ENCODE measurements at places on chromosomes 4 and X.

DNA sequence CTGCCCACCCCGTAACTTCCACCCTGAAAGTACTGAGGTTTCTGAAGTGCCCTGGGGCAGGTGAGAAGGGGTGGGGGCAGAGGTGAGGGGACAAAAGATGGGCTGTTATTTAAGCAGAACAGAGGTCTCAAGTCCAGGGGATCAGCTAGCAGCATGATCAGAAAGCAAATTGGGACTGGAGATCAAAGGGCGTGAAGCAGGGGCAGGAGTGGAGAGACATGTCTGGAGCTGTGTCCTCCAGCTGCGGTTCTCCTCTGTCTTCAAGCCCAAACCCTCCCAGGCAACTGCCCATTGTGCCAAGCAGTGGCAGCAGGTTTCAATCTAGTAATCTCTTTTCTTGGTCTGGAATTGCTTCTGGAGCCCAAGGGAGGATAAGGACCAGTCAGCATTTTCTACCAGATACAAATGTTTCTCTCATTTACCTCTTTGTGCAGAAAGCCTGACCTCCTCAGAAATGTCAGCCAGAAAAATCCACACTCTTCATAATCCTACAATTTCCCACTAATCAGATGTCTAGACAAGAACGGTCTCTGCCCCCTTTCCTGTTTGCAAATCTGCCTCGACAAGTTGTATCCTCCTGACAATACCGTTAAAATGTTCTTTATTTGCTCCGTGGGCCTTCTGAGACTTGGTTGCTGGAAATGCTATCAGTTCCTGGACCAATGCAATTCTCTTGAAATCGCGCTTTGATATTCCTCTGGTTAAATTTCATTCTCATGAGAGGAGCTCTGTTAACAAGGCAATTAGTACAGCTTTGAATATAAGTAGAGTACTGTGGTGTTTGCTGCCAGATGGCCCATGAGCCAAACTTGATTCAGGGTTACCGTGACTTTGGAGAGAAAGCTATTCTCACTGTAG is 23.2 kb upstream of the RASL11B start:
- DNase-seq, result no peak

GRCh38 chr4:129167640-129168260 is 71.8 kb downstream of the C4orf33 start:
- DNase-seq, result no peak

GRCh38 chr4:53192496-53192895 is 173.4 kb downstream of the SCFD2 start:
- DNase-seq, result no peak

DNA sequence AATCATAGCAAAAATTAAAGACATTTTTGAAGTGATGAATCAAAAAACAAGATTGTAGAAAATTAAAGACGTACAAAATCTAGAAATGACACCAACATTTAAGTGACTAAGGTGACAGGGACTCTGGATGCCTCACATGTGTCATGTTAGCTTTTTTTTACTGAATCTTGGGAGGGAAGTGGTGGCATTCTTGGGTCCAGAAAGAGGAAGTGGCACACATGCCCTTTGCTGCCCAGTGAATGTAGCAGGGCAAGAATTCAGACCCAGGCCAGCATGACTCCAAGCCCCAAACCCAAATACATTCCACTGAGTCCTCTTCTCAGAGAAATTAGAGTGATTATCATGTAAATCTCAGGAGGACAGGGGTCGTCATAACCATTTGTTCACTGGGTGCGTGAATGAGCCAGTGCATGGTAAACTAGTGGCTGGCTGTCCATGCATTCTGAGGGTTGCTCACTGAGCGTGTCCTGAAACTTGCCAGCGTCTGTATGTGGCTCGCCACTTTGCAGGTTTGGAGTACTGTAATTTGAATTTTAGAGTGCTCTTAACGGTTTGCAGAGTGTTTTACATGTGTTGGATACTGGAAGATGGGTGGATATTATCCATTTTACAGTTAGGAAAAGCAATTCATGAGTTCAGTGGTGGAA is 55.4 kb upstream of the TBC1D14 start:
- DNase-seq, result no peak

GRCh38 chrX:72659723-72660122 is 54.4 kb downstream of the PHKA1 start:
- no peak for DNase-seq

DNA sequence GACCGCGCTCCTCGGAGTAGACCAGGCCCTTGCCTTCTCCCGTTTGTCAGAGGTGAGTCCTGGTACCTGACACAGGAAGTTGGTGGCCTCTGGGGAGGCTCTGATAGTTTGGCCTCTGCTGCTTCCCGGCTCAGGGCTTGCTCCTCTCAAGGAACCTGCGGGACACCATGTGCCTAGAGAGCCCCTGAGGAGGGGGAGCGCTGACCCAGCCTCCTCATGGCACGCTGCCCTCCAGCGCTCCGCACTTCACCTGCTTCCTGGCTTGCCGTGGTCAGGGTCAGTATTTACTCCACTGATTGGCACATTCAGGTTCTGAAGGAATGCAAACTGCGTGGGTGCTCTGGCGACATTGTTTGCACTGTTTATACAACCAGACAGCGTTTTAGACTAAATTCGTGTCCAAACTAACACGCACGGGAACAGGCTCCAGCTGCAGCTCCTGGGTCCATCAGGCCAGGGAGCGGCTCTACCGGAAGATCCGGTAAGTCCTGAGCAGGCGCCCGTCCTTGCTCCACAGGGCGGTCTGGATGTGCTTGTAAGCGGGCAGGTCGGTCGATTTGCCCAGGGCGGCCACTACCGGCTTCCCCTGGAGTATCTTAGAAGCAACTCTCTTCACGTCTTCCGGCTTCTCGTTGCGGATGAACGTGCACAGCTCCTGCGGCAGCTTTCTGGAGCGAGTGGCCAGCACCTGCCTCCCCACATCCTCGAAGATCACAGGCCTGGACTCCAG is 121.6 kb upstream of the GRID2 start:
- no peak for DNase-seq

- DNase-seq, result peak; percentile 7
Measured at GRCh38 chrX:103215425-103215991, 600 bp downstream of the BEX4 start.

DNA sequence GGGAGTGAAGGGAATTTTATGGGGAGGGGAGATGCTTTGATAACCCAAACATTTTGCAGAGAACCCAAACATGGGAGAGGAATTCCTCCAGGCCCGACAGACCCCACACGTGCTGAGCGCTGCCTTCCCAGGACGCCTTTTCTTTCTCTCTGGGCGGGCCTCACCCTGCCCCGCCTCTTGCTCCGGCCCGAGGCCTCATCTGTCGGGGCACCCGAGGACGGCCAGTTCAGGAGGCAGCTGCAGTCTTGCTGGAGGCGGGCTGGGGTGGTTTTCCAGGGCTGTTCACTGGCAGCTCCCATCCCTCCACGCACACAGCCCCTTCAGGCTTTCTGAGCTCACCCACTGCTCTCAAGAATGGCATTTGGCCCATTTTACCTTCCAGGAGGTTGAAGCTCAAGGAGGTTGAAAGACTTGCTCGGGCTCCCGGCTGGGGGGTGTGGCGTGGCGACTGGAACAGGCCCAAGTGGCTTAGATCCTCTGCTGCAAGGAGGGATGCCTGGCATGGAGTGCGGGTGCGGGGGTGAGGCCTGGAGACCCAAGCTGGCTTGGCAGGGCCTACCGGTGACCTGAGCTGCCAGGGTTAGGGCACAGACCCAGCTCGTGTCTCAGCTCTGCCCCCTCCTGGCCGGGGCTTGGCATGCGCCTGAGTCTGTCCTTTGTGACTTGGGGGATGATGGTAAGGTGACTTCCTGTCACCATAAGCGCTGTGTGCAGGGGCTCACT is 99.2 kb downstream of the PSAPL1 start:
- DNase-seq, result peak; percentile 31

GRCh38 chr4:148200960-148201359 is 241.3 kb downstream of the NR3C2 start:
- no peak for DNase-seq
